Dermis microvascular lymphatic vessel endothelial cell (primary cell): ENCODE measurements at places on chromosomes 11 and 22. TPM values are rescaled to one million over a fixed set of nuclear protein-coding genes. Genes with fewer than 3 reads are reported as not detected.

The NECTIN1 gene
- total RNA-seq: 4.3 and 5.4 TPM in 2 replicates

The PRRG4 gene
- total RNA-seq: 0.64 and 1.9 TPM in 2 replicates

The BATF2 gene
- total RNA-seq: 0.39 and 0.63 TPM in 2 replicates

The NEFH gene
- 0.13 TPM in 2 replicates for total RNA-seq

The CD6 gene
- 0.13 TPM in 1 of 2 replicates, not detected in the other for total RNA-seq

The RPL3 gene
- total RNA-seq: 2,576 and 3,971 TPM in 2 replicates

The XRRA1 gene
- total RNA-seq: 4.2 and 6.2 TPM in 2 replicates

The SLC37A2 gene
- total RNA-seq: 0.90 and 1.1 TPM in 2 replicates
